Activated naive CD8-positive, alpha-beta T cell treated with anti-CD3 and anti-CD28 coated beads, Interleukin-2, amount 50 U/mL, for 24 hours (primary cell): ENCODE measurements at places on chromosomes 5 and 9.

GRCh38 chr9:136578626-136578914 is 32.7 kb upstream of the NOTCH1 start:
- no peak for DNase-seq

DNA sequence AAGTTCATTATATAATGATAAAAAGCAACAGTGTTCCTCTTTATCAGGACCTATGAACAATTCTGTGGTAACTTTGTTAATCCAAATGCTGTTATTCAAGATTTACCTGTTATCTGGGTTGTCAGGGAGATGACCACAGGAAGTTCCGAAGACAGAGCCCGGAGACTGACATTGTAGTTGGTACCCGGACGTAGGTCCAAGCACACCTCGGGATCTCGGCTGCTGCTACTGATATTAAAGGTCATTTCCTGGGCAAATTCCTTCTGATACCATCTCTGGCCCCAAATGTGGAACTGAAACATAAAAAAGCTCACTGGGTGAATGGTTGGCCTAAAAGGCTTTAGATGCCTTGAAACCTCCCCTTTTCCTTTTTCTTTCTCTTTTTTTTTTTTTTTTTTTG is 96.7 kb downstream of the SUSD1 start:
- no peak for DNase-seq

- DNase-seq, result no peak
Measured at GRCh38 chr5:9545136-9545991, 511 bp downstream of the SEMA5A start.

DNA sequence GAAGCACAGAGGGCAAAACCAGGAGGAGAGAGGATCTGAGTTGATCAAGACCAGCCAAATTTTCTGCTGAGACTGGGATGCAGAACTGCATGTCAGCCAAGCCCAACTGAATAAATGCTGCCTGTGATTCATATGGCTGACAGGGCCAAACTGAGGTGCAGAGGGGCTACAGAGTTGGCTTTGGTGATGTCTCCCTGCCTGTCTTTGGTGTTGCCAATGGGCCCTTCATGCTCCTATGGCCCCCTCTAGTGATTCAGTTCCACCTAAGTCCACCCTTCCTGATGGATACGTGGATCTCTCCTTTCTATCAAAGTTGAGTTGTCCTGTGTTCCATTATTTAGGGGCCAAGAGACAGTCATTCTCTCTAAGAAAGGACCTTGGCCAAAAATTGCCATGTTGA is 163.6 kb upstream of the TLE4 start:
- no peak for DNase-seq

GRCh38 chr9:78468231-78468630 is 171.3 kb downstream of the PSAT1 start:
- DNase-seq, result no peak

GRCh38 chr5:117191251-117191650 is 616.6 kb upstream of the SEMA6A start:
- DNase-seq, result no peak

DNA sequence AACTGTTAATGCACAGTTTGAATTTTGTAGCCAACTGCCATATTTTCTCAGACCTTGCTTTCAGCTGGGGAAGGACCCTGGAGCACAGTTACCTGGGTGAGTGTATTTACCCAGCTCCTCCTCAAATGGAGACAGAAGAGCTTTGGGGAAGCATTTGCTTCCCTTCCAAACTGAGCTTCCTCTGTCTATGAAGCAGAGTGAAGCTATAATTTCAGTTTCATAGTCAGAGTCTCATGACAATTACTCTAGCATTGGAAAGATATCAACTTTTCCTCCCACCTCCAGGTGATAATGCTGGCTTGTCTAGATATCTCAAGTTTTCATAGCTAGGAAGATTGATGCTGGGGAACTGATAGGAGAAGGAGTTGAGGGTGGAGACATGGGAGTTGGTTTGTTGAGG is 406.4 kb upstream of the CLINT1 start:
- no peak for DNase-seq

DNA sequence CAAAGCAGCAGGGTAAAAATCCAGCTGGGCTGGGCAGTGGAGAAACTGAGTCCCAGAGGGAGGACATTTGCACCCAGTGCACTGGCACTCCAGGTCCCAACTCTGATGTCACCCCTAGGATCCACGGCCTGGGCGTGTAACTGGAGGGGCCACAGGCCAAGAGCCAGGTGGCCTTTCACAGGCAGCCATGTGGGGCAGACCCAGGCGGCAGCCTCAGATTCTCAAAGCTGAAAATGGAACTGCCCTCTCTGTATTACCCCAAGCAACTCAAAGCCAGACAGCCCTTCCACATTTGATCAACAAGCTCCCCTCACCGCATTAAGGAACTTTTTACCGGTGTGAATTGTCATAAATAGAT is 46.7 kb downstream of the RASGEF1C start:
- no peak for DNase-seq

GRCh38 chr9:135901031-135901758 is 6.2 kb downstream of the CAMSAP1 start:
- DNase-seq, result no peak

DNA sequence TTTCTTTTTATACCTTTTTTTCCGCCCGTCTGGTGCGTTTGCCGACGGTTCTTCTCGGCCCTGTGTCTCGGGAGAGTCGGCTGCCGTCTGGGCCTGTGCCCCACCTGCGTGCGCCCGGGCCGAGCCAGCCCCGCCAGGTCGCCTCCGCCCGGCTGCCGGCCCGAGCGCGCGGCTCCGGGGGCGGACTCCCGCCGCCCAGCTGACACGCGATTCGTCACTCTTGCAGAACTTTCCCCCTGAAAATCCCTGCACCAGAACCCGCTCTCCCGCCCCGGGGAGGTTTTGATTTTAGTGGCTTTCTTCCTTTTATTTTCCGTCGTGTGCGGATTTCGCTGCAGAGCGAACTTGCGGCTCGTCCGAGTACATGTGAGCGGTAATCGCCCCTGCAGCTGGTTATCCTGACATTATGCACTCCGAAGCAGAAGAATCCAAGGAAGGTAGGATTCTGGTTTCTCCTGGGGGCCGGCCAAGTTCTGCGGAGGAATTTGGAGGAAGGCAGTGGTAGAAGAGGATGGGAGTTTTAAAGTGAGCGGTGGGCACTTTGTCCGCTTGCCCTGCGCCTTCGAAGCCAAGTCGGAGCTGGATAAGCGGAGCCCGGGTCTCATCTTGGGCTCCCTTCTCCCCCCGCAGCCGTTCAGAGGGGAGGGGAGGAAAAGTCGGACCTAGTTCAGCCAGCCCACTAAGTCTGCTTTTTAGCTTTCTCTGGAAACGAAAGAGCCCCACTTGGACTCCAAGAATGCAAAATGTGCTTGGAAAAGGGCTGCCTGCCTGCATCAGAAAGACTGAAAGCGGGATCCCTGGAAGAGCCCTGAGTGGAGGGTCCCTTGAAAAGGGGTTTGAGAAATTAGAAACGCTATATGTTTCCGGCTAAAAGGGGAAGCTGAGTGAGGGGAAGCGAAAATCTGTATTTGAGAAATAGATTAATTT is at the start of gene TNFAIP8:
TNFAIP8 (plus strand) TSS at position 335 of the 927 bp plus-strand sequence; CDS start at position 407, 72 bp downstream.
- peak; percentile 80 for DNase-seq
